ENCODE measurements at places on chromosomes 16 and 17. TPM values are rescaled to one million over a fixed set of nuclear protein-coding genes. Genes with fewer than 3 reads are reported as not detected.

Gene NOG
- total RNA-seq = 0.43 TPM

Gene KRTAP4-3
- not detected for total RNA-seq

Gene HOXB4
- 6.4 TPM for total RNA-seq

Gene CDR2L
- total RNA-seq = 6.0 TPM

Gene CACNG1
- total RNA-seq = not detected

Gene ACSM2A
- not detected for total RNA-seq

Gene JMJD6
- 54.3 TPM for total RNA-seq
